ENCODE measurements at places on chromosomes 3 and 15. TPM values are rescaled to one million over a fixed set of nuclear protein-coding genes. Genes with fewer than 3 reads are reported as not detected.
A peak's percentile ranks its signal among the peaks of the same experiment; 100 is the strongest.

RETNLB gene
- total RNA-seq = not detected

DNA sequence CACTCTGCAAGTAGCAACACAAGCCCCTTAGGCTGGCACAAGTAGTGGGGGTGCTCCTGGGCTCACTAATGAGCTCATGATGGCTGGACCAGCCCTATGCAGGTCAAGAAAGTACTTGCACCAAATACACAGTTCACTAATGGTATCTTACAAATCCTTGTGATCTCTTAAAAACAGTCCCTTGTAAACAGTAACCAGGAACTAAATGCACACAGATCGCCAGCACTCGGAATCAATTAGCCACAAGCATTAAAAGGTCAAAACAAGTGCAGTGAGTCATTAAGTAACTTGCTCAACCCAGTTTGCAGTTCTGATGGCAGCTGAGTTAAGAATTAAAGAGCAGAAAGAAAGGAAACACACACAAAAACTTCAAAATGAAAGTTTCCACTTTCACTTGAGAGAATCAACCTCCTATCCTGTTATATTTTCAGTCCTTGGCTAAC lies 43.2 kb downstream of the ARHGEF3 start:
- peak; percentile 34 for DNase-seq

GRCh38 chr3:49007771-49008528 lies 759 bp downstream of the WDR6 start:
- DNase-seq = peak; percentile 81

- DNase-seq = peak; percentile 66
These were observed 149.1 kb downstream of the TJP1 start for GRCh38 chr15:29672923-29673809.

CAMKV gene
- total RNA-seq = 0.34 TPM

GRCh38 chr3:175447521-175447920 lies 588.4 kb downstream of the NAALADL2 start:
- no peak for DNase-seq

- no peak for DNase-seq
These were observed 9.4 kb upstream of the SACM1L start for GRCh38 chr3:45679805-45680204.

DNA sequence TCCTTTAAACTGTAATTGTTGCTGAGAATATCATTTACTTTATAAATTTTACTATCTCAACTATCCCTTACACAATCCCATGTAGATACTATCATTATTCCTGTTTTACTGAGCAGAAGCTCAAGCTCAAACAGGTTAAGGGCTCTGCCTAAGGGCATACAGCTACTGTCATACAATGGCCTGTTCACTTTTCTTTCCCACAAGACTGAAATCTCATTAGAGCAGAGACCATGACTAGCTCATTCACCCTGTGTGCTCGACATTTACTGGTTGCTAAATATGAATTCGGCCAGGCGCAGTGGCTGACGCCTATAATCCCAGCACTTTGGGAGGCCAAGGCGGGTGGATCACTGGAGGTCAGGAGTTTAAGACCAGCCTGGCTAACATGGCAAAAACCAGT lies 1.6 kb upstream of the MESP2 start:
- no peak for DNase-seq

- peak; percentile 90 for DNase-seq
These were observed 46.1 kb downstream of the C2CD4A start for GRCh38 chr15:62112616-62113593.

- no peak for DNase-seq
These were observed 17.9 kb downstream of the VIPR1 start for GRCh38 chr3:42520336-42520735.

TMC3 gene
- total RNA-seq = not detected

CD276 gene
- total RNA-seq = 24.7 TPM

SPINK8 gene
- not detected for total RNA-seq

GPR171 gene
- not detected for total RNA-seq

DNA sequence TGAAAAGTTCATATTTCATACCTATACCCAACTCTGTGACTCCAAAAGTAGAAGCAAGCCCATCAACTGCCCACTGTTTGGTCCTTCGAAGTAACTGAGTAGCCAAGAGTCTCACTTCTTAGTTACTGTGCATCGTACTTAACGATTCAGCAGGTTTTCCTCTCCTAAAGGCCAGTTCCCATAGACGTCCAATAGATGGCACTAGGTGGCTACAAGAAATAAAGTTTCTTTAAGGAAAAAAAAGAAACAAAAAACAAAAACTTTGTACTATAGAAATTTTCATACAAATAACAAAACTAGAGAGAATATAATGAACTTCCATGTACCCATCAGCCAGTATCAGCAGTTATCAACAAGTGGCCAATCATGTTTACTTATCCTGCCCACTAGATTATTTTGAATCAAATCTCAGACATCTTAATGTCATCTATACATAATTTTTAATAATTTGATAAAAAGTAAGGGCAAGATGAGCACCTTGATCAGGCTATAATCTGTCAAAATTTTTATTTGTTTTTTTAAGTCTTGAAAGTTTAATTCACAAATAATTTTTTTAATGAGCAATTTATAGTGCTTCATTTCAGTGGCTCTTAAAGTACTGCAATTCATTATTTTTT lies 63.8 kb upstream of the ACP3 start:
- DNase-seq = peak; percentile 66

- no peak for DNase-seq
These were observed 631.1 kb upstream of the CFAP20DC start for GRCh38 chr3:59680919-59681318.

BNC1 gene
- total RNA-seq = 8.5 TPM

DNA sequence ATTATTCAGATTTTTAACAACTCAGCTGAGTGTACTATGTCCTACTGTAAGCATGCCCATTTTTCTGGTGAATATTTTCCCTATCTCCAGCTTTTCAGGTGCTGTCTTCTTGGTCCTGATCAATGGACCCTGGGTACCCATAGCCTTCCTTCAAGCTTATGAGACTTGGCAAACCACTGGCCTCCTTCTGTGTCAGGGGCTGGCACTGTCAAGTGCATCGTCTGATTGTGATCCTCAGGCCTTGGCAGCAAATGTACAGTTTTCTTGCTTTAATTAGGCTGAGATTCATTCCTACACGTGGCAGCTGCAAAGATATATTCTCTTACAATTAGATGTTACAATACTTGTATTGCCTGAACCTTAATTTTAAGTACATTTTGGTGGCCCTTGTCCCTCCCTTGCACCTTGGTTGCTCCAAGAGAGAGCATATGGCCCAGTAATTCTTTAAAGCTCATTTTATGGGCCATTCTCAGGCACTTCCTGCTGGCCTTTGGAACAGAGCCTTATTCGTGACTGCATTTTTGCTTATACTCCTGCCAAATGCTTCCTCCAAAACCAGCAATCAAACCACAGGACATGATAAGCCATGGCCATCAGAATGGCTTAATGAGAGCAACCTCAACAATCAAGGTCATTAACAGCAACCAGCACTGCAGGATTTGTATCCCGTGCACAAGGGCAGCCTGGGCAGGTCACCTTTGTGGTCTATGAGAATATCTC lies 179.9 kb downstream of the CNTN6 start:
- no peak for DNase-seq

GRCh38 chr3:176633511-176633910 lies 563.8 kb downstream of the TBL1XR1 start:
- peak; percentile 39 for DNase-seq

- DNase-seq = no peak
These were observed 230.0 kb upstream of the CNTN3 start for GRCh38 chr3:74844428-74844827.

GRCh38 chr15:62020576-62021160 lies 39.6 kb downstream of the VPS13C start:
- DNase-seq = no peak

DNA sequence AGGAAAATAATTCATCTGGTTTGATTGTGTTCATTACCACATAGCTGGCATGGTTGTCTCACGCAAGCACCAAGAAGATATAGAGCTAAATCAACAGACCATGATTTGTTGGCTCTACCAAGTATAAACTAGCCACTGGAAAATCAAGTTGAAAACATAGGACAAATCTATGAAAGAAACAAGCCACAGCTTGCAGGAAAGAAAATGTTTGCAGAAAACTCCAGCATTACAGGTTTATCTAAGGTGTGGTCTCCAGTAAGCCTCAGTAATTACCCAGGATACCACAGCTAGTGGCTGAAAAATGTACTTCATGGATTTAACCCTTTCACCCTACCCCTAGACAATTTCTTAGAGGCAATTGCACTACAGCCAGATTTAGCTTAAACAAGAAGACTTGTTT lies 340.6 kb downstream of the SOX2 start:
- DNase-seq = no peak

TGM4 gene
- 0.17 TPM for total RNA-seq

Measured in Daoy (cell line).